ENCODE measurements at places on chromosomes 1 and 21.

GRCh38 chr1:44421446-44421884, 16.4 kb downstream of the RNF220 start:
- DNase-seq: no peak

DNA sequence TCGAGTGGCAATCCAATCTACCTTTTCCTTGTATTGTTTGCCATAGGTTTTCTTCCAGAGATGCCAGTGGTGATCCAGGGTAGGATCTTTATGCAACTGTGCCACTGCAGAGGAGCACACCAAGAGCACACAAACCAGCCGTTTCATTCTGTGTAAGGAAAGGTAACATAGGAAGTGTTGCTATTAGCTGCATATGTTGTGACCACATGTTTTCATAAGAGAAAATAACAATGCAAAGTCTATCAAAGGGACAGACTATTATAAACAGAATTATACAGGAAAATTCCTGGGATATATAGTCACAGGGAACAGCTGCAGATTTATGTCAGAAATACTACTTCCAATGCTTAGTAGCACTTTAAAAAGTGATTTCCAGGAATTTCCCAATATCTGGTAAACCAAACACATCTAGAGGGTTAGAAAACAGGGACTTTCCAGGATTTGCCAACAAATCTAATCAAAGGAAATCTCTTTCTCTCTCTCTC, 919 bp downstream of the CTSS start:
- no peak for DNase-seq

DNA sequence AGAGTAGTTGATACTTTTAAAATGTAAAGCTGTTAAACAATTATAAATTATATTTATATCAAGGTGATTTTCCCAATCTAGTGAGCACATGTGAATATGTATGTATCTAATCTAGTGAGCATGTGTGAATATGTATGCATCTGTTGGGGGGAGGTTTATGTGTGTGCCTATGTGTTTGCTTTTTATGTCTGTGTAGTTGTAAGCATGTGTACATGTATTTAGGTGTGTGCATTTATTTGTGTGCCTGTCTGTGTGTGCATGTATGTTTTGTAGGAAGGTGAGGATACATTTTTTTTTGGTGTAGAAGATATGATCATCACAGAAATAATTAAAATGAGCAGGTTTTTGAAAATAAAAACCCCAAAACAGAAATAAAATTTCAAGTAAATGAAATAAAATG, 318.9 kb upstream of the CHRM3 start:
- DNase-seq: no peak

DNA sequence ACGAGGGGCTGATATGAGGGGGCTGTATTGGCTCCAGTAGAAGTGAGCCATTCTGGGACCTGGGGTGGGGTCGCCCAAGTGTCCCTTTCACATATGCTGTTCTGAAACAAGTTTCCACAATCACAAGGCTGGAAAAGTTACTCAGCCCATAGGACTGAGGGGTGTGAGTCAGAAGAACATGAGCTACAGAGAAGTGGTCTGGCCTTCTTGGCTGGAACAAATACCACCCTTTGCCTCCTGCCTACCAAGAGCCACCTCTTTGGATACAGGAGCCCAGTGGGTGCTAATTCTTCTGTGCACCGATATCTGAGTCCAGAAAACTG, 42.4 kb downstream of the MEF2D start:
- DNase-seq: no peak

DNA sequence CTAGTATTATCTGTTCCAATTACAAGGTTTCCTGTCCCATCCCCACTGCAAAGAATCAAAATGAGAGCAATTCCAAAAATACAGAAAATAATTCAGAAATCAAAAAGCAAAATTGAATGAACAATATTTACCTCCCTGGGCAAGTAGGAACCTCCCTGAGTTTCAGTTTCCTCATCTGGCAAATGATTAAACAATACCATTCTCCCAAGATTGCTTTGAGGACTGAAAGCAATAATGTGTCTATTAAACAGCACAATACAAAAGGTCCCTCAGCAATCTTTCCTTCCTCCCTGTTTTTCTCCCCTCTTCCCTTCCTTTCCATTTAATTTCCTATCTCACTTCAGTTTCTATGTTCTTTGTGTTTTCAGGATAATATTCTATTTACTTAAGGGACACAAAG, 171.0 kb downstream of the ZC3H11B start:
- no peak for DNase-seq

- no peak for DNase-seq
Observed at GRCh38 chr1:153945131-153945794, 1.3 kb downstream of the DENND4B start.

GRCh38 chr1:247456914-247457639, 827 bp downstream of the OR2B11 start:
- DNase-seq: no peak

- no peak for DNase-seq
Observed at GRCh38 chr1:100359139-100359538, 6.8 kb downstream of the CDC14A start.

DNA sequence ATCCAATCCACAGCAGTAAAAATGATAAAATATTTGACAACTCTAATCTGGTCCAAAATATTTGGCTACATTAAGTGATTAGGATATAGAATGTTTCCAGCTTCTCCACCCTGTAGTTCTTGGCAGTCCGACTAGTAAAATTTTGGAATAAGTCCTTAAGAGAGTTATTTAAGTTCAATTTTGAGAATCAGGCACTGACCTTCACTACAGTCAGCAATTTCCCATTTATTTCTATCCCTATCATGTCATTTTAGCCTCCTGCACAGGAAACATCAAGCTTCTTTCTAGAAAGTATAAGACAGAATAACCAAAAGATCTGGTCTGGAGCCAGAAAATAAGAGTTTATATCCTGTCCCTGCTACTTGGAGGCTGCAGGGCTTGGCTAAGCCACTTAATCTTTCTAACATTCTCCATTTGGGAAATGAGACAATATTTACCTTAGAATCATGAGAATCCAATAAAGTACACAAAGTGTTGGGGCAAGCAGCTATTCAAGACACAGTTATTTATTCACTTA, 162.2 kb downstream of the DPYD start:
- no peak for DNase-seq

Measured in brain (organoid and tissue), 16 donors.